ENCODE measurements at places on chromosomes 13 and 19. TPM values are rescaled to one million over a fixed set of nuclear protein-coding genes. Genes with fewer than 3 reads are reported as not detected.

The SF3A2 gene
- 23.2 TPM for total RNA-seq

DNA sequence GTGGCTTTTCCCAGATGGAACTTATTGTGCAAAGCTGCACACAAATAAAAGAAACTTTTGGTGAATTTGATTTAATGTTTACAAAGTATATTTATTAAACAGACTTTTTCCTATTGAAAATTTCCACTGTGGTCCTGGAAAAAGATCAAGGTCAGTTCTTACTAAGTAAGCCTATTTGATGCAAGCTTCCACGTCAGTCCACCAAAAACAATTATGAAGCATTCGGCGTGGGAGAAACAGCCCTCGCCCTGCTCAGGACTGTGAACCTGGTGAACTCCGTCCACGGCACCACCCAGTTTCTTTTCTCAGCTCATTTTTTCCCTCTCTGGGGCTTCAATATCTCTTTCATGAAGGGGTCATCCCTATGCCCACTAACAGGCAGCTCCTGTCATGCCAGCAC lies 149.8 kb downstream of the EFNB2 start:
- DNase-seq = no peak

The C1QTNF9B gene
- total RNA-seq = 0.41 TPM

DNA sequence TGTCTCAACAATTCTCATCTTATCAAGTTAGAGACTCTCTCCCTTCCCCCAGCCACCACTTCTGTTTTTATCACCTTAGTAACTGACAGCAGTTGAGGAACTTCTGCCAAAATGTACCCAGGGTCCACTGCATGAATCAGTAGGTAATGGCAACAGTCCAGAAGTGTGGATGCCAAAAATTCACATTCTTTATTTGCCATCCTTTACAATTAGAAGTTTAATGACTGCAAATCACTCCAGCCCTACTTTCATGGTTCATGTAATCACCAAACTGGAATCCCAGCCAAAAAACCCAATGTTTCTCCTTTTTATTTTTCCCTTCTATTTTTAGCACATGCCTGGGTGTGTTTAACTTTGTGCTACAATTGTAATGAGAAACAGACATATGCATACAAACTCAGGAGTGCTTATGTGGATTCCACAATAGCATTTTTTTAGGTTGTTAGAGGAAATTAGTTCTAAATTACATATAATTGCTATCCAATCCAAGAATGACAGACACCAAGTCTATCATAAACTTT lies 243.5 kb downstream of the RGCC start:
- DNase-seq = no peak

GRCh38 chr13:56412856-56413255 lies 727.9 kb upstream of the PRR20A start:
- DNase-seq = no peak

The RGCC gene
- total RNA-seq = 17.1 TPM

- DNase-seq = no peak
Measured at GRCh38 chr13:72864142-72865011, 82.4 kb downstream of the PIBF1 start.

The CPAMD8 gene
- total RNA-seq = 4.9 TPM

DNA sequence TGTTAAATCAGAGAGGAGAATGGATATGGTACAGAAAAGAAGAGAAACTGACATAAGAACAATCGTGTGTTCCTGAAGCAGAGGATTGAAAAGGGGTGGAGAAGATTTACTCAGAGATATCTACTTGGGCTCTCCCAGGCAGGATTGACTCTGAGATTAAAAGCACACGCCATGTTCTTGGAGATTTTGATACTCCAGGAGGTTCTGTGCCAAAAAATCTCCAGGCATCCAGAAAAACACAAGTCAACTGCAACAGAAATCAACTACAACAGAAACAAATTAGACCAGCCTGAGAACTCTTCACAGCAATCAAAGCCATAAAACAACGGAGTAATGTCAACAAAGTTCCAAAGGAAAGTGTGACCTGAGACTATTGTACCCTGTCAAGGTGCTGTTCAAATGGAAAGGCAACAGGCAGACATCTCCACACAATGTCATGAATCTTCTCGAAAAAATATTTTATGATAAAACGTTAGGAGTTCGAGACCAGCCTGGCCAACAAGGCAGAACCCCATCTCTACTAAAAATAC lies 104.2 kb downstream of the UBL3 start:
- no peak for DNase-seq

The LPAR2 gene
- total RNA-seq = 14.7 TPM

- DNase-seq = no peak
Measured at GRCh38 chr19:7832009-7832408, 2.0 kb downstream of the EVI5L start.
